ENCODE measurements at places on chromosomes 11 and 22.

DNA sequence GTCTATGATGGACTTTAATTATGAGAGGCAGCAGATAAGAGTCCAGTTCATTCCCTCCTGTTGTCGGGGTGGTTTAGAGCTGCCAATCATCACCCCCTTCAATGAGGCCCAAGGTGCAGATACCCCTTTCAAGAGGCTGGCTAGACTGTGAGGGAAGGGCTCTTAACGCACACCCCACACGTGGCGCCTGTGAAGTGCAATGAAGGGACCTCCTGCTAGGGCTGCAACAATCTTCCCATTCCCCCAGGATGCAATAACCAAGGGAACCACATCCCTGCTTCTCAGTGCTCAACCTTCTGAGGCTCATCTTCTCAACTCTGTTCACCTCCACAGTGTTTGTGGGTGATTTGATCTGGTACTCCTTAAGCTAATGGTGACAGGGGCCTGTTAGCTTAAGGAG is 19.0 kb downstream of the TENM4 start:
- no peak for DNase-seq

DNA sequence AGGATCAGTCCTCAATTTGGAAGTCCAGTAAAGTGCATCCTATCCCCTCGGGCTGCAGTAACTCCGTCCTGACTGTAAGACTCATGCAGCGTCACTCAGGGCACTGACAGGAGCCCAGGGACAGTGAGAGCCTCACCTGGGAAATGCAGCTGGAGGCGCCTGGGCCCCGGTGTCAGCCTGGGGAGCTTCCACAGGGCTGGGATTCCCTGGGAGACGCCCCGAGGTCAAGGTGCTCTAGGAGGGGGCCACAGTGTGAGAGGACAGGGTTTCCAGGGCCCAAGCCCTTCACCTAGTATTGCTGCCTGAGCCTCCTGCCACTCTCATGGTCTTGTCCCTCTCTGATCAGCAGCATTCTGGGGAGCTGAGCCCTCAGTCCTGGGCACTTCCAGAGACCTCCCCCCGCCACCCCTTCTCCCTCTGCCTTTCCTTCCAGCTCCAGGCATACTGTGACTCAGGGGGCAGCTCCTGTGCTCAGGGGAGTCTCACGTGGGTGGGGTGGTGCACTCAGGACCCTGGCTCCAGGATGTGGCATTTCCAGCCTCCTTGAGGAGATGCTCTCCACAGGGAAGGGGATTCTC is 99.1 kb upstream of the IGLL5 start:
- no peak for DNase-seq

- DNase-seq = no peak
These were observed 90.4 kb downstream of the ABTB2 start for GRCh38 chr11:34267417-34267816.

GRCh38 chr22:20268279-20269012 is at the start of gene RTN4R:
Gene RTN4R, minus strand, starts transcription at chr22:20268318. Its CDS starts 226 bp downstream, at chr22:20268092.
- DNase-seq = peak; percentile 71

DNA sequence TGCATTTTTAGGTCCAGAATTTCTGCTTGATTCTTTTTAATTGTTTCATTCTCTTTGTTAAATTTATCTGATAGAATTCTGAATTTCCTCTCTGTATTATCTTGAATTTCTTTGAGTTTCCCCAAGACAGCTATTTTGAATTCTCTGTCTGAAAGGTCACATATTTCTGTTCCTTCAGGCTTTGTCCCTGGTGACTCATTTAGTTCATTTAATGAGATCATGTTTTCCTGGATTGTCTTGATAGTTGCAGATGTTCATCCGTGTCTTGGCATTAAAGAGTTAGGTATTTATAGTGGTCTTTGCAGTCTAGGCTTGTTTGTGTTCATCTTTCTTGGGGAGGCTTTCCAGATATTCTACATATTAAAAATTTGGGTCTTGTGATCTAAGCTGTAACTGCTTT is 694.8 kb upstream of the CCDC179 start:
- DNase-seq = no peak

- no peak for DNase-seq
These were observed 87.6 kb downstream of the STIM1 start for GRCh38 chr11:3942956-3943497.

All from DMS53 (cell line).